Psoas muscle (tissue), 8 donors: ENCODE measurements at places on chromosomes 5 and 9.

- DNase-seq, result no peak
Measured at GRCh38 chr5:102863764-102864560, 108.9 kb downstream of the PAM start.

DNA sequence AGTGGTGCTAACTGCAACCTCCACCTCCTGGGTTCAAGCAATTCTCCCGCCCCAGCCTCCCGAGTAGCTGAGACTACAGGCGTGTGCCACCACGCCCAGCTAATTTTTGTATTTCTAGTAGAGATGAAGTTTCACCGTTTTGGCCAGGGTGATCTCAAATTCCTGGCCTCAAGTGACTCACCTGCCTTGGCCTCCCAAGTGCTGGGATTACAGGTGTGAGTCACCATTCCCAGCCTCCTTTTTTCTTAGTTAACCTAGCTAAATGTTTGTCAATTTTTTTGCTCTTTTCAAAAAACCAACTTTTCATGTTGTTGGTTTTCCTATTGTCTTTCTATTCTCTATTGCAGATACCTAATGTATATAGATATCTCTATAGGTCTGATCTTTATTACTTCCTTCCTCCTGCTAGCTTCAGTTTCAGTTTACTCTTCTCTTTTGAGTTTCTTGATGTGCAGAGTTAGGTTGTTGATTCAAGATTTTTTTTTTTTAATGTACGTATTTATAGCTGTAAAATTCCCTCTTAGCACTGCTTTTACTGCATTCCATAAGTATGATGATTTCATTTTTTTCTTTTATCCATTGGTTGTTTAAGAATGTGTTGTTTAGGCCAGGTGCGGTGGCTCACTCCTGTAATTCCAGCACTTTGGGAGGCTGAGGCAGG is 32.9 kb downstream of the FGD3 start:
- DNase-seq, result no peak

DNA sequence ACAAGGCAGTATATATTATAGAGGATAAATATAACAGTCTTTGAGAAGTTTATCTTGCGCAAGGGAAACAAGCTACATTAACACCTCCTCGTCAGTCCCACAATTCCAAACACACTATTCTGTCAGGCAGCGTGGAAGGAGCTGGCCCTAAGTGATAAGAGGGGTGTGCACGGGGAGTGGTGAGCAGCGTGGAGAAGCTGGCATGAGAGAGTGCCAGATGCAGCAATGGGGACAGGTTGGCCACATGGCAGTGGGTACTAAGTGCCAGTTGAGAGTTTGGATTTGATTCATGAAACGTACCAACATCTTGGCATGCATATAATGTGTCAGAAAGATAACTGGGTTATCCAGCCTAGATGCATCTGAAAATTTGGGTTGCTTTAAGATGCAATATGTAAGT is 460.2 kb downstream of the ICE1 start:
- DNase-seq, result no peak

- DNase-seq, result no peak
Measured at GRCh38 chr5:135155616-135156214, 121.7 kb upstream of the PITX1 start.

- DNase-seq, result no peak
Measured at GRCh38 chr9:110041452-110041851, 166.5 kb downstream of the C9orf152 start.

- peak; percentile 62 for DNase-seq
Measured at GRCh38 chr5:82312373-82312856, 34.3 kb upstream of the RPS23 start.

GRCh38 chr5:80141147-80141671 is 106.1 kb downstream of the THBS4 start:
- DNase-seq, result peak; percentile 85

GRCh38 chr5:68240771-68241170 is 25.2 kb downstream of the PIK3R1 start:
- no peak for DNase-seq

DNA sequence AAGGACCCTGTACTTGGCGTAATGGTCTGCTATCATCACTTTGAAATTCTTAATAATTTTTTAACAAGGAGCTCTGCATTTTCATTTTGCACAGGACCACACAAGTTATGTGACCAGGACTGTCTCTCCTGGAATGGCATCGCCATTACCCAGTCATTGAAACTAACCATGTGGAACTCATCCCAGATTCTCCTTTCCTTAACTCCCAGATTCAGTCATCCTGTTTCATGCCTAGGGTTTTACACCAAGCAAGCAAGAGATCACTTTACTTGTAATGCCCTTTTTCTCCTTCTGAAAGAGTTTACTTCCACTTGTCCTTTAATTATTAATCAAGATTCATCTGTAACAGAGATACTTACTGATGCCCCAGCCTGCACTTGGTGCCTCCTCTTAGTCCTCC is 12.0 kb downstream of the FRMD3 start:
- no peak for DNase-seq

DNA sequence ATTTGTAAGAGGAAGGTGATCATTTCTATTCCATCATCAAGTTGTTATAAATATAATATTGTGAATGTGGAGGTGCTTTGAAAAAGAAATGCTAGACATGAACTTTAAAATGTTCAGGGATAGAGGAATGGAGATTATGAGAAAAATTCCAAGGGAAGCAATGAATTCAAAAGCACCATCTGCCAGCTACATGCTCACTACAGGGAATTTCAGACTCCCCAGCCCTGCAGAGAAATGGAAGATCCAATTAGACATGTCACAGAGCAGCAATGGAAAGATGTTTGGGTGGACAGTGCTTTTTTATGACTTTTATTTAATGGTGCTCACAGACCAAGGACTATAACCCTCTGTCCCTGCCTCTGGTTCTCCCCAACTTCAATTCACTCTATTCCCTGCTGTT is 209.7 kb downstream of the ESM1 start:
- DNase-seq, result no peak

- DNase-seq, result no peak
Measured at GRCh38 chr5:174245516-174246075, 200.1 kb downstream of the NSG2 start.

DNA sequence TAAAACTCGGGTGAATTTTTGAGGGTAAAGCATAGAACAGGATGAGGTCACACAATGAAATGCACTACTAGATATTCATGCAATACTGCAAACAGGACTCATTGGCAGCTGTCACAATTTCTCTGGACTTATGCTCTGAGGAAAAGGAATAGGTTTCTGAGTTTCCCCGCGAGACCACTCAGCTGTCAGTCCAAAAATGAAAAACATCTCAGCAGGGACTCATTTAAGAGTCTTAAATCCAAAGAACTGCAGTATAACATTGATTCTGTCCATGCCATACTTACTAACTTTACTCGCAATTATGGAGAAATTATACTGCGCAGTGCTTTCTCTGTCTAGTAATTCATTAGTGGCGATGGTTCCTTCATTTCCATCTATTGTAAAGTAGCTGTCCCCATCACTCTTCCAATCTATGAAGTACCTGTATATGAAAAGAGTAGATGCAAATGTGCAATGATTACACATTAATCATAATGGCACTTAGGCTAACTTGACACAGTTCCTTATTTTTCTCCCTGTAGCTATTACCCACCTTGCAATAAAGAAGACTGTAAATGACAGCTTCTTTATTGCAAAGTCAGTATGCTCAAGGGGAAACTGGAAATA is 1070.0 kb downstream of the CDH12 start:
- DNase-seq, result no peak

DNA sequence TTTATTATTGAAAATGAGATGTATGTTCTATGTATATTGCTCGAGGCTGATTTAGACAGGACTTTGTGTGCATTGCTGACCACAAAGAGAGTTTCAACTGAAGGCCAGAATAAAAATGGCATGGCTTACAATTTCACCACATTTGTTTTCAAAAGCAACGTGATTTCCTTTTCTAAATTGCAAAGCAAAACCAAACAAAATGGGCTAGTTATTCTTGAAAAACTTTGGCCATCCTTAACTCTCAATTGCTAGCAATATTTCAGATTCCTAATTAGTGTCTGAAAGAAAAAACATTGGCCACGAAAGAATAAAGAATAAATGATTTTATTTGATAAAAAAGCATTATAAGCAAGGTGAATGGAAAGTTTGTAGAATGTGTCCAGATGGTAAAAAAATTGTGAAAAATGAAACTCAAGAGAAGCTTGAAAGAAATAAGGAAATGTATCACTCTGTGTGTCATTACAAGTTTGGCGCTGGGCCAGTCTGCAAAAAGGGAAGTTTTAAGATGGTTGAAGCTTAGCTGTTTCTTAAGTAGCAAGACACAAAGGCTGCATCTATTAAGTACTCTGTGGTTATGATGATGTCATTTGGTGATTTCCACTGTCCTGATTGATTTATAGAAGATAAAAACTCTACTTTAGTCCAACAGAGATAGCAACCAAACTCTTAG is 89.2 kb upstream of the PRLR start:
- peak; percentile 48 for DNase-seq

- DNase-seq, result no peak
Measured at GRCh38 chr5:68396722-68397121, 181.2 kb downstream of the PIK3R1 start.

- DNase-seq, result no peak
Measured at GRCh38 chr5:41876678-41877077, 6.5 kb upstream of the OXCT1 start.

DNA sequence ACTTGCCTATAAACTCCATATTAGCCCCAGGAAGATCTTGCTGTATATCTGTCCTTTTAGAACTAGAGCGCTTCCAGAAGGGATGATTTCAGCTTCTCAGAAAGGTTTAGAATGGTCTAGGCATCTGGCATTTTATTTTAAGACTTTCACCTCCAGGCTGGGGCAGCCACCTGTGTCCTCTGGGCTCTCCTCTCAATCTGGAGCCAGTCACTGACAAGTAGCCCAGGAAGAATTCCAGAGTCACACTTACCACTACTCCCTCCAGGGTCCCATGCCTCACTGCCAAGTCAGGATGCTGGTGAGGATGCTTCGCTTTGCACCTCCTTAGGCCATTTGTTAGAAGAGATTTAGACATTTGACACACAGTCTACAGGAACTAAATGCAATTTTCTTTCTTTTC is 20.8 kb downstream of the B4GALT1 start:
- no peak for DNase-seq

GRCh38 chr5:135560858-135561257 is 17.9 kb downstream of the CXCL14 start:
- peak; percentile 72 for DNase-seq

DNA sequence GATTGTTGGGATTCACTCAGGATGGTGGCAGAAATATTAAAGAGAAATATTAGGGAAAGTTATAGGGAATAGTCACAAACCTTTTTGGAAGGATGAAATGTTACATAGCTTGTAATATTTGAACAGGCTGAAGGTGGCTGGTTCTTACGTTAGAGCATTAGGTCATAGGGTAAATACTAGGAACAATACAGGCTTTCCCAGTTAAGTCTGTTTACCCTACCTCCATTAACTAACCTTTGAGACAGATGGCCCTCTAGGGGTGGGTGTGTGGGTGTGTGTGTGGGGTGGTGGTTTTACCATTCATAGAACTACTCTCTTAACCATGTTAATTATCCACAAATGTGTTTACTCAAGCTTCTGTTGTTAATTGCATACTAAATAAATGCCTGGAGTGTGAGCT is 94.3 kb upstream of the STK32A start:
- no peak for DNase-seq

DNA sequence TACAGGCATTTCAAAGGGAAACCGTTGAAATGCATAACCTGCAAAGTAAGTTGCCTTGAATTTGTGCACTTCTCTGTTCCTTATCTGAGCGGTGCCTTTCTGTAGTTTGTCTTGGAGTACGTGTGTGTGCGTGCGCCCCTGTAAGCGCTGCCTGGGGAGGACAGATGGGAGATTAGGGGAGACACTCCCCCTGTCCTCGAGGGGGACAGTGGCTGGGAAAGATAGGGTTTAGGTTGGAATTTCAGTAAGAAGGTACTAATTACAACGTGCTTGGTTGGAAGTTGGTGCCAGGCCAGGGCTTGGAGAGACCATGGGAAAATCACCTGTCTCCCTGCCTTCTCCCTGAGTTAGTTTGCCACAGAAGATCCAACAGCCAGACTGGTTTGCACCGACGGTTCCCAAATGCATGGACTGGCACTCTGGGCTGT is 73.2 kb downstream of the PIK3R1 start:
- no peak for DNase-seq

GRCh38 chr9:94860678-94861588 is 134.4 kb downstream of the AOPEP start:
- DNase-seq, result no peak

DNA sequence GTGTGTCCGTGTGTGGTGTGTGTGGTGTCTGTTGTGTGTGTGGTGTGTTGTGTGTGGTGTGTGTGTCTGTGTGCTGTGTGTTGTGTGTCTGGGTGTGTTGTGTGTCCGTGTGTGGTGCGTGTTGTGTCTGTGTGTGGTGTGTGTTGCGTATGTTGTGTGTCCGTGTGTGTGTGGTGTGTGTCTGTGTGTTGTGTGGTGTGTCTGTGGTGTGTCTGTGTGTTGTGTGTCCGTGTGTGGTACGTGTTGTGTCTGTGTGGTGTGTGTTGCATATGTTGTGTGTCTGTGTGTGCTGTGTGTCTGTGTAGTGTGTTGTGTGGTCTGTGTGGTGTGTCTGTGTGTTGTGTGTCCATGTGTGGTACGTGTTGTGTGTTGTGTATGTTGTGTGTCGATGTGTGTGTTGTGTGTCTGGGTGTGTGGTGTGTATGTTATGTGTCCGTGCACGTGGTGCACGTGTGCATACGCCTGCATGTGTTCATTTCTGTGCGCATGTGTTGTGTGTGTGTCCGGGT is 72.3 kb downstream of the KCNT1 start:
- DNase-seq, result no peak

- DNase-seq, result no peak
Measured at GRCh38 chr9:93033531-93033930, 25.0 kb upstream of the SUSD3 start.

DNA sequence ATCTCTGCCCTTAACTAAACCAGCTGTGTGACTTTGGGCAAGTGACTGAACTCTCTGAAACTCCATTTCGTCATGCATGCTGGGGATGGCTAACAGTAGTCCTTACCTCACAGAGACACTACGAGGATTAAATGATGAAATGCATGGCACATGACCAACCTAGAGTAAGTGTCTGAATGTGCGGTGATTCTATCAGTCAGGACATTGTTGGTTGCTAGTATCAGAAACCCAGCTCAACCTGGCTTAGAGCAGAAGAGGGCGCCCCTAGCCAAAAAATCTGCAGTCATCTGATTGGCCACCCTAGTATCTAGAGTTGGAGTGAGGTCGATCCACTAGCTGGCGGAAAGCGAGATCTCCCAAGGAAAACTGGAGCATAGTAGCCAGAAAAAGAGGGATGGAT is 25.2 kb downstream of the NEURL1B start:
- DNase-seq, result no peak

GRCh38 chr5:126103868-126104267 is 319.3 kb upstream of the GRAMD2B start:
- DNase-seq, result no peak

DNA sequence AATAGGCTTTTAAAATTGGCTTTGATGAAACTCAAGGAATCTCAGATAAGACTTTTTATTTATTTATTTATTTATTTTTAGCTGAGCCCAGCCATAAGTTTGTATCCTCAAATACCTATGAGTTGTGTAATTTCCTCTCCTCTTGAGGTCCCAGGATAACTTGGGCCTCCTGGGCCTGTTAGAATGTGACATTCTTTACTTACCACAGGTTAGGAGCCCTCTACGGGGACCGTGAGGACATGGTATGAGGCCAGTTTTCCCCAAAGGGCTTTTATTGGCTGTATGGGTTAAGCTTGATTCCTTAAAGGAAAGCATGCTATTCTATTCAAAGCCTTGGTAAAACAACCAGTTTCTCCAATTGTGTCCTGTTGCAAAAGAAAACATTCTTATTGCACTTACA is 16.9 kb downstream of the SHISAL2B start:
- DNase-seq, result no peak
